Colonic mucosa (tissue), 4 donors: ENCODE measurements at places on chromosomes 2 and 18.
A peak's percentile ranks its signal among the peaks of the same experiment; 100 is the strongest.

GRCh38 chr2:173254659-173255058 lies 100.0 kb upstream of the CDCA7 start:
- DNase-seq = no peak

DNA sequence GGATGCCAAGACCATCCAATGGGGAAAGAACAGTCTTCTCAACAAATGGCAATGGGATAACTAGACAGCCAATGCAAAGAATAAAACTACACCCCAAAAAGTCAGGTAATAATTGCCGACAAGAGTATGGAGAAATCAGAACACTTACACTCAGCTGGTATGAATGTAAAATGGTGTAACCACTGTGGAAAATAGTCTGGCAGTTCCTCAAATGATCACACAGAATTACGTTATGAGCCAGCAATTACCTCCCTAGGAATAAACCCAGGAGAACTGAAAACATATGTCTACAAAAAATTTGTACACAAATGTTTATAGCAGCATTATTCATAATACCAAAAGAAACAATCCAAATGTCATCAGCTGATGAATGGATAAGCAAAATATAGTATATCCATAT lies 8.8 kb downstream of the IWS1 start:
- DNase-seq = no peak

DNA sequence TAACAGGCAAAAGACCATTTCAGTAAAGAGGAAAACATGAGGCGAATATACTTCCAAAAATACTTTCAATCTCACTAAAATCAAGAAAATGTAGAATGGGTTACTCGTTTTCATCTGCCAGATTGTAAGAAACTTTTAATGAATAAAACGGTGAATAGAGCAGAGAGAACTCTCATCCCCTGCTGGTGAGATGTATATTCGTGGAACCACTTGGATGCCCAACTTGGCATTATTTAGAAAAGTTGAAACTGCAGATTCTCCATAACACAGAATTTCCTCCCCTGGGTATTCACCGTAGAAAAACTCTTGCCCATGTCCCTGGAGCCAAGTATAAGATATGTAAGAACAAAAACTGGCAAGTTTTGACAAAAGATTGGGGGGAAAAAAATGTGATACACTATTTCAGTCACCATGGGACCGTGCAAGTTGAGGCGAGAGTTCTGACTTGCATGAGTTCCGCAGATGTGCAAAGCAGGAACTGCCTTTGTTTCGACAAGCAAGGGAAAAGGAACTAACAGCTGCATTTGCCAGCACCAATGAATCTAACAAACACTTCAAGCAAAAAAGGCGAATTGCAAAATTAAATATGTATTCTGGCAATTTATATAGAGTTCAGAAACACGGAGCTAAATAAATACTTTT lies 14.8 kb downstream of the TIMM21 start:
- DNase-seq = no peak

- peak; percentile 65 for DNase-seq
Observed at GRCh38 chr2:126658905-126659561, 3.1 kb downstream of the GYPC start.

DNA sequence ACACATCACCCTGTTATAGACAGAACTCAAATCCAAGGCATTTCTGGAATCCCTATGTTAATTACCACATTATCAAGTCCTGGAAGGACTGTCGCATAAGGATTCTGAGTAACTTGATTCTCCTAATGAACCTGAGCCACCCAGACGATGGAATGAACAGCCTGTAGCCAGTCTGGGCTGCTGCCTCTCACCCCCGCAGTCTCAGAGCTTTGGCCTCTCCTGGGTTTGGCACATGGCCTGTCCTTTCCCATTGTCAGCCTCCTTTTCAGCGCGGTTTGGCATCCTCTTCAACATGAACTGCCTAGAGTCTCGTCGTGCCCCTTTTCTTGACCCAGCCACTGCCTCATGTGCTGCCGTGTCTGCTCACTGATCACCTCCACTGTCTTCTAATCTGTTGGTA lies 147.6 kb downstream of the SLC8A1 start:
- no peak for DNase-seq

DNA sequence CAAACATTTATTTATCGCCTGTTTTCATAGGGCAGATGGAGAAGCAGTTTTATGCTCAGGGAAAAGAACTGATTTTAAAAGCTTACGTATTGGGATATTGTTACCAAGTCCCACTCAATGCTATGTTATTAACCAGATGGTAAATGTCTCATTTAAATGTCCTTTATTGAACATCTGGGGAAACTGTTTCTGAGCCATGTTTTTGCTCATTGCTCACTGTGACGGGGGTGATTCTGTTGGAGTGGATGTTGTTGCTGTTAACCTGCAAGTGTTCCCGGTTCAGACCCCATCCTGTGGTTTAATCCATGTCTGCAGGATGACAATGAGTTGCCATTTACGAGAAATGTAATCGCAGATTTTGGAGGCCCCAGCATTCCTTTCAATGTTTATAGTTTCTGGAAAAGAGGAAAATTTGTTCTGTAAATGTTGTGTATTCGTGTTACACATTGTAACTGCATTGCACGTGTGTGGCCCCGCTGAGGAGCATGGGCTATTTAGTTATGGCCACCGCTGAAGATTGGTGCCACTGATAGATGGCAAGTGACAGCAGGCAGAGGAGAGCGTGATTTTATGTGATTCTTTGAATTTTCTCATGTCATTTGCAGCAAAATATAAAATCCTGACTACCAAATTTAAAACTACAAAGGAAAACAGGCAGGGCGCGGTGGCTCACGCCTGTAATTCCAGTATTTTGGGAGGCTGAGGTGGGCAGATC lies 174.8 kb upstream of the COPS8 start:
- no peak for DNase-seq

DNA sequence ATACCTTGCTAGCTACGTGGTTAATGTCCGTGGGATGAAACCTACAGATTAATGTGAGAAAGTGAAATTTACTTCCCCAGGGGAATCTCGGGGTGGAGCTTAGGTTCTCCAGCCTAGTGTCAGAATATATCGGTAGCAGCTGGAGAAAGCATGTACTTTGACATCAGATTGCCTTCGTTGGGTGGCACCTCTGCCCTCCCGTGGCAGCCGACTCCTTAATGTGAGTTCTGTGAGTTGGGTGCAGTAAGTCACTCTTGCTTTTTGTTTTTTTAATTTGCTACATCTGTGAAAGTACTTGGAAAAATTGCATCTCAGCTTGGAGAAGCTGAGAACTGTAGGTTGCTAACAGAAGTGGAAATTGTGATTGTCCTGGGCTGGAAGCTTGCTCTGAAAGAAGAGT lies 3.6 kb downstream of the KLF11 start:
- no peak for DNase-seq

GRCh38 chr2:24088821-24089359 lies 4.3 kb upstream of the TP53I3 start:
- DNase-seq = no peak

- DNase-seq = no peak
Observed at GRCh38 chr18:12231040-12231882, 22.9 kb upstream of the CIDEA start.

- DNase-seq = no peak
Observed at GRCh38 chr2:100269889-100270288, 52.4 kb downstream of the LONRF2 start.

DNA sequence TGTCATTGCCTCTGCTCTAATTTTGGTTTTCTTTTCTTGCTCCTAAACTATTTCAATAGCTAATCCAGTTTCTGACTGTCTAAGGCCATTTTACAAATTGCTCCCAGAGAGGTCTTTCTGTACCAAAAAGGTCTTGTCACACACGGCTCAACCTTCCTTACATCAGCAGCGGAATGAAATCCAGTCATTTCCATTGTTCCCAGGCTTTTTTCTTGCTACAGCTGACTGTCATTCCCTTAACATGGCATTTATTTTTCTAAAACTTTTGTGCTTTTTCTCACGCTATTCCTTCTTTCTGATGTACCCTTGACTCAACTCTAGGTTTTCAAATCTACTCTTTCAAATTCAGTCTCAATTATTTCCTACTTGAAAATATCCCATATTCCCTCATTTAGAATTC lies 24.3 kb downstream of the FAM171B start:
- DNase-seq = no peak

GRCh38 chr18:23341383-23341782 lies 111.7 kb upstream of the RIOK3 start:
- DNase-seq = no peak

DNA sequence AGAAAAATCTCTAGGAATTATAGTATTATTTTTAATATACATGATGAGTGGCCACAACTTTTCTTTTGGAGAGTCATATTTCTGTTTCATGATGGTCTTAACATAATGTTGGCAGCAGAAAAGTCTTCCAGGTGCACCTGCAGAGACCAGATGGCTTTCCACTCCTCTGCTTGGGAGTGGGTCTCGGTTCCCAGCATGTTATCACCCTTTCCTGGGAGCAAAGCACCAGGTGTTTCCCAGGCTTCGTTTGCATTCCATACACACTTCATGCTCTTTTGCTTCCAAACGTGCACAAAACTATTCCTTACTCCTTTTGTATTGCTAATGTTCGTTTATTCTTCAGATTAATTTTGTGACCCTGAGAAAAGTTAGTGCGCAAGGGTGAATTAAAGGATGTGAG lies 305.2 kb downstream of the CDH2 start:
- no peak for DNase-seq

DNA sequence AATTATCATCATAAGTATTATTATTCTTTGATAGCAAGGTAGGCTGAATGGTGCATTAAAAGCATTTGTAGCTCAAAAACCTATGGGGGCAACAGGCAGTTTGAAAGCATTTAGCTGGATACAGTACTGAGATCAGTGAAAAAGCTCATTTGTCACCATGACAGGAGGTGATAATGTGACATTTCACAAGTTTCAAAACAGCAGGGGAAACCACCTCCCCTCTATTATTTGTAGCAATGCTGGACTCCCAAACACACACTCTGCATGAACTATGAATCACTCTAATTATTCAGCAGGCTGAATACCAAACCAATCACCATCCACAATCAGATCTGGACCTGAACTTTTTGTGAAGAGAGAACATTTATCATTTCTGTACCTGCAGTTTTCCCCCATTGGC lies 63.4 kb downstream of the MYO5B start:
- no peak for DNase-seq

- DNase-seq = no peak
Observed at GRCh38 chr2:209614690-209615369, 156.8 kb upstream of the UNC80 start.

- no peak for DNase-seq
Observed at GRCh38 chr2:171630812-171631626, 56.2 kb upstream of the DYNC1I2 start.

DNA sequence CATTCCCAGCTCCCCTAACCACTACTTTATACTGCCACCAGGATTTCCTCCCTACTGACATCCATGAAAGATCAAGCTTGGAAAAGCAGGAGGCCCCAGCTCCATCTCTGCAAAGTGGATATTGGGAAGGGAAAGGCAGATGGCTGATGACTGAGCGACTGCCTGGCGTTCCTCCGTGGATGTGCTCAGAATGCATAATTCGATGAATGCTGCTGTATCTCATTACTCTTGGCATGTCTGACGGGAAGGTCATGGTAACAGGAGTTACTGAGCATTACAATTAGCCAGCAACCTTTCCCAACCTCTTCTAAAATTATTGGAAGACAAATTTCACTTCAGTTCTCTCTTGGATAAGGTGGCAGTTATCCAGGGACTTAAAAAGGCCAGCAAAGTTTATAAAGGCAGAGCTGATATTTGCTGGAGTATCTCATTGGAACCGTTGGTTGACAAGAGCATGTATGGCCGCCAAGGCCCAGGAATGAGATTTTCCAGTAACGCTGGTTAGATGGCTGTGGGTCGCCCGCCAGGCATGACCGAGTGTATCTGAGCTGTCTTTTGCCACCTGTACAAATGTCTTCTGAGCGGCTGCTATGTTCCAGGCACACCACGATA lies 34.5 kb downstream of the KCNE4 start:
- no peak for DNase-seq

- no peak for DNase-seq
Observed at GRCh38 chr18:59268127-59268720, 5.0 kb downstream of the RAX start.

GRCh38 chr2:165952741-165953211 lies 800 bp downstream of the TTC21B start:
- DNase-seq = no peak

- DNase-seq = no peak
Observed at GRCh38 chr2:156023229-156023869, 309.2 kb downstream of the NR4A2 start.

DNA sequence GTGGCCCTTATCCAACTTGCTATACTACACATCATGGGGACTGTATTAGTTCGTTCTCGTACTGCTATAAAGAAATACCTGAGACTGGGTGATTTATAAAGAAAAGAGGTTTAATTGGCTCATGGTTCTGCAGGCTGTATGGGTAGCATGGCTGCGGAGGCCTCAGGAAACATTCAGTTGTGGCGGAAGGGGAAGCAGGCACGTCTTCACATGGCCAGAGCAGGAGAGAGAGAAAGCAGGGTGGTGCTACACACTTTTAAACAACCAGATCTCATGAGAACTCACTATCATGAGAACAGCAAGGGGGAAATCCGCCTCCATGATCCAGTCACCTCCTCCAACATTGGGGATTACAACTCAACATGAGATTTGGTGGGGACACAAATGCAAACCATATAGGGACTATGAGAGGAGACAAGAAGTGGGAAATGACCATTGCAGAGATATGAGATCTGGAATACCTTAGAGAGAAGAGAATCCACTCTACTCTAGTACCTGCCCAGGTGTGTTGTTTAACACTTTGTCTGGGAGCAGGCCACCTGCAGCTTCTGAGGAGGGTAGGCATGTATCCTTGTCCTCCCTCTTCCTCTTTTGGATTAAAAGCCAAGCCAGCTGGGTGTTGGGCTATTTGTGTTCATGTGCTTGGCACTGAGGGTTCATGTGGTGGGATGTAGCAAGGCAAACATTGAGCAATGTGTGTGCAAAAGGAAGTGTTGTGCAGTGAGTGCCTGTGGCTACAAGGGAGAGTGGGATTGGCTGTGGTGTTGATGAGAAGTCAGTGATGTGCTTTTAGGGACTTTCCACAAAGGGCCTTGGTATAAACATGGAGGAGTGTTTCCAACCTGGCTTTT lies 22.8 kb downstream of the TTLL4 start:
- DNase-seq = no peak

DNA sequence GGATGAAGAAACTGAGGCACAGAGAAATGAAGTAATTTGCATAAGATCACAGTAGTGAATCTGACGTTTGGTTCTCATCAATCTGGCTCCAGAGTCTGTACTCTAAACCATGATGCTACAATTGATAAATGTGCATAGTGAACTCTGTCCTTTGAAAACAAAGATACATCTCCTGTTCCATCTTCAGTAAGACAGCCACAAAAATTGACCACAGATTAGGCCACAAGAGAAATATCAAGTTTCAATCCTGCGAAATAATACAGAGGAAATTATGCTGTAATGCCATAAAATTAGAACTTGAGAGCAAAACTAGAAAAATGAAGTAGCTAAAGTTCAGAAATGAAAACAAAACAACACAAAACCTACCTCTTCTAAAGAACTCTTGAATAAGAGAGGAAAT lies 28.4 kb downstream of the FAM98A start:
- no peak for DNase-seq
